ENCODE measurements at places on chromosomes 5 and 9. TPM values are rescaled to one million over a fixed set of nuclear protein-coding genes. Genes with fewer than 3 reads are reported as not detected.

The GPX8 gene
- total RNA-seq, result 133 TPM

DNA sequence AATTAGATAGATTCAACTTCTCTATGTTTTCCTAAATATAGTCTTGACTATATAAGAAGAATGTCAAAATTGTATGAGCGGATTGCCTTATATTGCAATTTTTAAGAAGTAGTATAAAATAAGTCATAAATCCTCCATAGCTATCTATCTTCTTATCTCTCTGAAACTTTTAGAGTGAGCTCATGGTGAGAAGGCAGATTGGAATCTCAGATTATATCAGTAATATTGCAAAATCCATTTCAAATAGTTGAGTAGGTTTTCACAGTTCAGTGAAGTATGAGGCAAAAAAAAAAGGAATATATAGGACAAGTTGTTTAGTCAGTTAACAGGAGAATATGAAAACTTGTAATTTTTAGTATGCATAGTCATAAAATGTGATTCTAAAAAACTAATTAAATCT lies 156.4 kb downstream of the FAM174A start:
- DNase-seq, result peak; percentile 73

The CORO2A gene
- 2.2 TPM for total RNA-seq

DNA sequence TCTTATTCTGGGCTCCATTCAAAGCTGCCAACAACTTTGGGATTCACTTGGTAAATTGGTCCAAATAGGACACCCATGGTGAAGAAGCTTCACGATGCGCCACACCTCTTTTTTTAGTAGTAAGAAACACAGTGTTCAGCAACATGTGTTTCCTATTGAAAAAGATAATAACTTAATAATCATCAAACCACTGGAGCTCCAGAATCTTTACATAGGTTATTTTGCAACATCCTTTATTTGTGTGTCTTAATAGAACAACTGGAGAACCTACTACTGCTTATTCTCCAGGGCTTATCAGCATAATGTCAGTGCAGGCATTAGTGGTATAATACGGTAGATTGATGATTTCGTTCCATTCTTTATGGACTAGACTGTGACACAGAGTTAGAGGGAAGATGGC lies 63.3 kb upstream of the DAPK1 start:
- no peak for DNase-seq

The LVRN gene
- total RNA-seq, result 0.64 TPM

- DNase-seq, result no peak
These were observed 67.4 kb downstream of the TNPO1 start for GRCh38 chr5:72883850-72884249.

The RORB gene
- 5.6 TPM for total RNA-seq

The NANS gene
- 94.1 TPM for total RNA-seq

Measured in fibroblast of villous mesenchyme (primary cell).